ENCODE measurements at places on chromosomes 5 and 9.

- no peak for DNase-seq
Measured at GRCh38 chr9:92030367-92030766, 80.3 kb upstream of the ROR2 start.

GRCh38 chr5:72159501-72159911, 52.2 kb downstream of the MAP1B start:
- DNase-seq: no peak

DNA sequence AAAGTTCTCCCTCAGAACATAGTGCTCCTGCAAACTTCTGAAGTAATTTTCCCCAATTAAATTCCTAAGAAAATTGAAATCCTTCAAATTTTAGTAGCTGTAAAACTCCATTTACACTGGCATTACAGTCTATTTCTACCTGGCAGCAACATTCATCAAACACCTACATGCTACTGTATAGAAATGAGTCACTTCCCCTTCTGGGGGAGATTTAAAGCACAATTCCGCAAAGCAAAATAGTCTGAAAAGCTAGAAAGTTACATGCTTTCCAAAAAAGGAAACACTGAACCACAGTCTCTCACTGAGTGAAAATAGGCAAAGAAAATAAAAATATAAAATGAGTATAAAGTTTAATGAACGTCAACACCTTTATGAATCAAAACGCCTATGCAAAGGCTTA, 43.3 kb downstream of the MCTP1 start:
- no peak for DNase-seq

GRCh38 chr5:151648988-151649387, 37.7 kb downstream of the SPARC start:
- no peak for DNase-seq

DNA sequence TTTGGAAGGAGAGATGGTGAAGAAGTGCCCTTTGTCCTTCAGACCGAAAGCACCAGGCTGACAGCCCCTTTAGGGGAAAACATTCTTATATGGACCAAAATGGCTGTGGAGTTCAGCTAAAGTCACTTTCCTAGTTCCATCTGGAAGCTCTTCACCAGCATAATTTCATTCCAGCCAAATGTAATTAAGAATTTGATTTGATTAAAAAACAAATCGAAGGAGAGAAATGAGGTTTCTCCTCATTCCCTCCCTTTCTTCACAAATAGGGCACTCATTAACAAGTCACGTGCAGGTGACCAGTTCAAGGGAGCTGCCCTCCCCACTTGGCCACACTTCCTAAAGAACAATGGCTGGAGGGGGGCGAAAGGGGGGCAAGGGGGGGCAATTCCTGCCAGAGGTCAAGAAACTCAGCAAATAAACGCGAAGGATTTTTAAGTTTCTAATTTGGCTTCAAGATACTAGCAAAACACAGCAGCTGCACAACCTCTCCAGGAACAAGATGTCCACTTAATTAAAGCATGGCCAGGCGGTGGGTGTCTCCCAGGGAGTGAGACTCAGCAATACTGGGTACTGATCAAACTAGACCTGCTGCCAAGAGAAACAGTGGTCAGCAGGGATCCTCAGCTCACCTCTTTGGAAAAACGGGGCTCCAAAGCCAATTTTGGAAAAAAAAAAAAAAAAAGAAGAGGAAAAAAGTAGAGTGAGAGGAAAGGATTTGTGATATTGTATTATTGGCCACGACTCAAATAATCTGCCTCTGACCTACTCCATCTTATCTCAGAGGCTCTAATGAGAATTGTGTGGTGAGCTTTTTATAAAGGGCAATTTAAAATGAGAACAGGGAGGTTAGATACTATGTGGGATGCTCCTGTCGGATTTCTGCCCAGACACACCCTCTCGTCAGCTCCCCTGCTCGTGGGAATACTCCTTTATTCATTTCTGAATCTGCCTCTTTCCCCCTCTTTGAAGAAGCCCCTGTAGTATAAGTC, 254.3 kb downstream of the ZSWIM6 start:
- no peak for DNase-seq

GRCh38 chr5:147485046-147485445, 24.8 kb downstream of the DPYSL3 start:
- DNase-seq: no peak

DNA sequence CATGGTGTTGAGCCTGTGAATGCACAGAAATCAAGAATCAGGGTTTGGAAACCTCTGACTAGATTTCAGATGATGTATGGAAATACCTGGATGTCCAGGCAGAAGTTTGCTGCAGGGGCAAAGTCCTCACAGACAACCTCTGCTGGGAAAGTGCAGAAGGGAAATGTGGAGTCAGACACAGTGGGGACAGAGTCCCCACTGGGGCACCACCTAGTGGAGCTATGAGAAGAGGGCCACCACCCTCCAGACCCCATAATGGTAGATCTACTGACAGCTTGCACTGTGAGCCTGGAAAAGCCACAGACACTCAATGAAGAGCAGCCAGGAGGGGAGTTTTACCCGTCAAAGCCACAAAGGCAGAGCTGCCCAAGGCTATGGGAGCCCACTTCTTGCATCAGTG, 181.9 kb upstream of the SEMA6A start:
- DNase-seq: no peak

DNA sequence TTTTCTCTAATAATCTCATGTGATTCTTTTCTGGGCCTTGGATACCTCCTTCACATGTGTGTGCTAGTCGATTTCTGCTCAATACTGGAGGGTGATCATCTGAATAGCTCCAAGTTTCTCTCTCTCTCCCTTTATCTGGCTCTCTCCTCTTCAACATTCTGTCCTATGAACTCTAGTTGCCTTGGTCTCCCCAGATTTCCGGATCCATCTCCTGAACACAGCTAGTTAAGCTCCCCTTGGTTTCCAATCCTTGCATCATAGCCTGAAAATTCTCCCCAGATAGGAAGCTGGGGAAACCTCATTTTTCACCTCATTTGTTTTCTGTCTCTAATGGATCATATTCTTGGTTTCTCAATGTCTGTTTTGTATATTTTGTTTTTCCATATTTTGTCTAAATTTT, 832.3 kb downstream of the MTRR start:
- DNase-seq: no peak

DNA sequence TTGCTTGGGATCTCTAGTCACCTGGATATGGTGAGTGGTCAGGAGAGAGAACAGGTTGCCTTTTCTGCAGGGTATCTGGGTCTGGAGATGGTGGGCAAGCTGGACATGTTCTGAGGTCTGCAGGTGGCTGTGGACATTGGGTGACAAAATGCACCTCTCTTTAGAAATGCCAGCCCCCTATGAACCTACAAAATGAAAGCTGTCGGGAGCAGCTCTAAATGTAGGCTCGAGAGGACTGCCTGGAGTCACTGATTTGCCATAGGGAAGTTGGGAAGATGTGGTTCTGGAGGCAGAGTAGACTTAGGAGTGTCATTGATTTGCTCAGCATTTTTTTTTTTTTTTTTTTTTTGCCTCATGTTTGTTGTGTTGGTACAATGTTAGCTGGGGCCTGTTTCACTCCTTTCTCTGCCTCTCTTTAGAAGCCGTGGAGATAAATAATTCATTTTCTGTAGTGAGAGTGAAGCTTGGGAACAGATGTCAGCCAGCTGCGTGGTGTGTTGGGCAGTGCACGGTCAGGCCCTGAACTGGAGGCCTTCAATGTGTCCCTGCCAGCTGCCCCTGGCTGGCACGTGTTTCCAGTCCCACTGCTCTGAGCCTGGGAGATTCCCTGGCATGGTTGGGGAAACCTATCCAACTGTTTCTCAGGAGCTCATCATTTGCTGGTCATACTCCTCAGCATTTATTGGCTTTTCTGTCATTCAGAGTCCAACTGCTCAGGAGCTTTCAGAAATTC, 5.4 kb downstream of the RGS3 start:
- peak; percentile 33 for DNase-seq

DNA sequence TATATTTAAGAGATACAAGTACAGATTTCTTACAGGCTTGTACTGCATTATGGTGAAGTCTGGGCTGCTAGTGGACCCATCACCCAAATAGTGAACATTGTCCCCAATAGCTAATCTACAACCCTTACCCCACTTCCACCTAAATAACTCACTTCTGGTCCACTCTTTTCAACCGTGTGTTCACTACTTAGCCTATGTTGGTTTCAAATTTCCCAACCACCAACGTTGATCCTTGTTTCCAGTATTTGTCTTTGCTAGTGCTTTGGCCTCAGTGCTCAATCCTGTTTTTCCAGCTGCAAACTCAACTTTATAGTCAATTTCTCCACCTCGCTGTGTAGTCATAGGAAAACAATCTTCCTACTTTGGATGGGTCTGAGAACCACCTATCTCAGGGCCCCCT, 45.3 kb upstream of the TTC39B start:
- DNase-seq: no peak

DNA sequence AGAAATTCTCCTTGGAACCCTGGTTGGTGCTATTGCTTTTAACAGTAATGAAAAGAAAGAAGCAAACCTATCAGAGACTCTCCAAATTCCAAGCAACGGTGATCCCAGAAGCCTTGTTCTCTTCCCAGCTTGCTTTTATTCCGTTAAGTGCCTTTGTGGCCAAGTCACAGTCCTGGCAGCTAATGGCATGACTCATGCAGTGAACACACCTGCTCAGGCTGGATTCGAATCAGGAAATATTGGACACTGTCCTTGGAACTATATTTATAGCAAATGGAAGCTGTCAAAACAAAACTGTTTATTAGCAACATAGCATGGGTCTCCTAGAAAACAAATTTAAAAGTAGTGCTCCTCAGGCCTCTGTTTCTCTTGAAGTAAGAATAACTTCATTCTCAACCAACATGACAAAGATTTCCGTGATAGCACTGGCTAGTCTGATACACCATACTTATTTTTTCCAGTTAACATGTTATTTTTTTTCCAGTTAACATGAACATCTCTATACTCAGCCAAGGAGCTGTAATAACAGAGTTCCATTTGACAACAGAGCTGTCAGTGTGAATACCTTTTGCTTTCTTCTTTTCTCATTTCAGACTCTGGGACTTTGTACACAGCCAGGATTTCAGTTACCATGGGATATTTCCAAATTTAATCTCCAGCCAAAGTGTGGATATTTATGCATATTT, 502.4 kb downstream of the GADD45G start:
- DNase-seq: peak; percentile 87

DNA sequence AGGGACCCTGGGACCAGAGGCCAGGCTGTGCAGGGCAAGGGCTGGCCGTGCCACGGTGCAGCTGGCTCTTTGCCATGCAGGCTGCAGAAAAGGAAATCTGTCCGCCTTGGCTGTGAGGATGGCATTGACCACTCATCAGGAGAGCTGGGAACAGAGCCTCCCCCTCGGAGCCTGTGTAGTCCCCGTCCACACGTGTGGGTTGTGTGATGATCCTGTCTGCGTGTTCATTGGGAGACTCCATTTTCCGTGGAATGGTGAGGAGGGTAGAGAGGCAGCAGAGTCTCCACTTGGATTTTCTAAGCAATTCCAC, 47.7 kb downstream of the EHMT1 start:
- no peak for DNase-seq

GRCh38 chr5:96377597-96377996, 55.5 kb downstream of the PCSK1 start:
- DNase-seq: no peak

DNA sequence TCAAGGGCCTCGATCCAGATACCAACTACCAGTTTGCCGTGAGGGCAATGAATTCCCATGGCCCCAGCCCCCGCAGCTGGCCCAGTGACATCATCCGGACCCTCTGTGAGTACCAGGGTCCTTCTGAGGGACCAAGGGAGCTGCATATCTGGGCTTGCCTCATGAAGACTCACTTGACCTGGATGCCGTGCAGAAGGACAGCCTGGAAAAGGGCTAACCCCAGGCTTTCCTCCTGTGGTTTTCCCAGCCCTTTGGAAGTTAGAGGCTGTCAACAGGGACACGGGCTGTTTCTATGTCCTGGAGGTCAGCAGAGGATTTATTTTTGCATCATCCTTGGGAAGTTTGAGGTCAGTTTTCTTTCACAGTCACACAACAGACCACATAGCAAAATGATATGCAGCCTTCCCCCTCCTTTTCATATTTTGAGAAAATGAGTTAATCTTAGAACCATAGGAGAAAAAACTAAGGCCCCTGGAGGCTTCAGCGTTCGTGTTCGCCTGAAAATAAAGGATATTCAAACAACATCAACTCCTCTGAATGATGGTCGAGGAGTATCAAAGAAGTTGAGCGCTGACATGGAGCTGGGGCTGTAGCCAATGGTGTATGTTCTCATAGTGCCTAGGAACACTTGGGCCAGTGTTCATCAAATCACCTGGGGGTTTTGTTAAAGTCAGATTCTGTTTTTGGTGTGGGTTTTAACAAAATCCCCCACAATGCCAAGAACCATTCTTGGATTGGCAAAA, 112.2 kb downstream of the EGFLAM start:
- no peak for DNase-seq

DNA sequence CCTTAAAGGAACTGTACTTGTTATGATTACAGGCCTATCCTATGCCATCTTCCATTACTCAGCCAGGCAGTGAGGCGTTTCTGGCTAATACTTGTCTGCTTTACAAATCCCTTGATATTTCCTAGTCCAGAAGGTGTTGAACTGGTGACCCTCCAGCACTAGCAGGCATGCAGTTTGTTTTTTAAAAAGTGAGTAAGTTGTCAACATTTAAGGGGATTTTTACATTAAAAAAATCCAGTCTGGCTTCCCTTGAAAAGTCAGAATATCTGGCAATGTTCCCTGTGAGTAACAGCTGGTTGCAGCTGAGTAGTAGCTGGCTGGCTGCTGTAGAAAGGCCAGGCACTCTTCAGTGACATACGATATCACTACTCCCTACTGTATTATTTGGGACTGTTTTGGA, 21.8 kb downstream of the GRIN3A start:
- no peak for DNase-seq

- no peak for DNase-seq
Measured at GRCh38 chr5:172413601-172414171, 40.6 kb downstream of the SH3PXD2B start.

DNA sequence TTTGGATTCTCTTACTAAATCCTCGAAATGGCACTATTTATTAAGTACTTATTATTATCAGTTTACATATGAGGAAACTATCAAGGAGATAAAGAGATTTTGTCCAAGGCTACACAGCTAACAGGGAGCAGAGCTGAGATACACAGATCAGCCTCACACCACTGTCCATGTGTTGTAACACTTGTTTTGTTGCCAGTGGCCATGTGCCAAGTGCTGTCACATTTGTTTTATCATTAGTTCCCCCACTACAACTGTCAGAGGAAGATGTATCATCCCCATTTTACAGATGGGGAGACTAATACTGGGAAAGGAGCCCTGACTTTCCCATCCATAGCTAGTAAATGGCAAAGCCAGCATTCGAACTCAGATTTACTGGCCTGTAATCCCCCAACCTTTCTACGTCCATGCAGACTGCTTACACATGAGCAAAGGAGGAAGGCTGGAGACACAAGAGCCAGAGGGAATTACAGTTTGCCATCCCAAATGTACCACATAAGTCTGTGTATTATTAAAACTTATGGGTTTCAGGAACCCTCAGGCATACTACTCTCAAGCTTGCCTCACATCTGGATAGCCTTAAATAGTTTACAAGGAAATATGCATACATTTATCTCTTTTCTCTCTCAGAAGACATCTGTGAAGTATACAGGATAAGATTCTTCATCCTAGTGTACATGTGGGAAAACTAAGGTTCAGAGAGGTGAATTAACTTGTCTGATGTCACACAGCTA, 25.1 kb downstream of the PAPPA start:
- DNase-seq: no peak

GRCh38 chr5:154140381-154140780, 50.2 kb upstream of the GALNT10 start:
- DNase-seq: no peak

GRCh38 chr9:38689678-38690077, 30.3 kb downstream of the FAM240B start:
- DNase-seq: peak; percentile 74
